Adrenal gland (tissue), 19 donors: ENCODE measurements at places on chromosomes 2 and 18.

GRCh38 chr18:67319109-67319508, 197.4 kb downstream of the DSEL start:
- DNase-seq, result no peak

- no peak for DNase-seq
Measured at GRCh38 chr2:236376566-236377244, 112.5 kb upstream of the ASB18 start.

DNA sequence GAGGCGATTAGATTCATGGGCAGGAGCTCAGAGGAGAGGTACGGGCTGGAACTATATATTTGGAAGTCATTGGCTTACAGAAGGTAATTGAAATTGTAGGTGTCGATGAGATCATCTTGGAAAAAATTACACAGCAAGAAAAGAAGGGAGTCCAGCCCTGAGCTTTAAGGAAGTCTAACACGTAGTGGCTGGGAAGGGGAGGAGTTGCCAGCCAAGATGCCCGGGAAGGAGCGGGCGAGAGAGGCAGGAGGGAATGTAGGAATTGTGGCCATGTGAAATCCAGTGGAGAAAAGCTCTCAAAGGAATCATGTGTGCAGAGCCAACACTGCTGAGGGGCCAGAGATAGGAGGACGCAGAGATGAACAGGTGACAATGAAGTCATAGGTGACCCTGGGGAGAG, 25.6 kb upstream of the SCYGR1 start:
- no peak for DNase-seq

DNA sequence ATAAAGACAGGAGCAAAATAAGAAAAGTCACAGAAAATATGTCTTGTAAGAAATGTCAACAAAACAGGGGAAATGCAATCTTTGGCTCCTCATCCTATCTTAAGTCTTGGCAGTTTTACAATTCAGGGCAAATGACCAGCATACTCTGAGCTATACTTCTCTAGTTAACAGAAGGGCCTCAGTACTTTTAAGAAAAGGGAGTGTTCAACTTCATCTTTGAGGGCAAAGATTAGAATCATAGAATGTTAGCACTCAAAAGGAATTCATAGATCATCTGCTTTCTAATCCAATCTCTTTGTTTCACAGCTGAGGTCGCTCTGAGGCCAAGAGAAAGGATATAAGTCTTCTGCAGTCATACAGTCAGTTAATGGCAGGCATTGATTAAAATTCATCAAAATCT, 174.0 kb upstream of the NT5C1B start:
- DNase-seq, result no peak

GRCh38 chr2:150403457-150403856, 84.0 kb downstream of the RND3 start:
- no peak for DNase-seq

- no peak for DNase-seq
Measured at GRCh38 chr2:75532488-75532887, 28.3 kb downstream of the EVA1A start.

GRCh38 chr2:127439343-127439742, 21.1 kb downstream of the PROC start:
- DNase-seq, result no peak

DNA sequence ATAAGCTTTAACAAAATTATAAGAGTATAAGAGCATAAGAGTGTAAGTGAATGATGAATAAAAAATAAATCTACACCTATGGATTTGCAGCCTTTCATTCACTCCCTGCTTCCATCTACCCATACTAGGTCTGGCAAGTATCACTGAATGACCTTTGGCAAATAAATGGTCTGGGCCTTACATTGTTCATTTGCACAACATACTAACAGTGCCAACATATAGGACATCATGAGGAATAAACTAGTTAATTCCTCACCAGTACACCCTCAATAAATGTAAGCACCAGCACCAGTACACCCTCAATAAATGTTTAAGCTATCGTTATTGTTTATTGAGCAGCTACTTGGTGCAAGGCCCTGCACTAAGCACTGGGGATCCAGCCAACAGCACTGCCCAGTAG, 26.9 kb downstream of the STAT1 start:
- no peak for DNase-seq

GRCh38 chr2:42853549-42854206, 61.3 kb upstream of the HAAO start:
- no peak for DNase-seq

GRCh38 chr2:219002395-219003266, 9.4 kb upstream of the CRYBA2 start:
- DNase-seq, result peak; percentile 91

DNA sequence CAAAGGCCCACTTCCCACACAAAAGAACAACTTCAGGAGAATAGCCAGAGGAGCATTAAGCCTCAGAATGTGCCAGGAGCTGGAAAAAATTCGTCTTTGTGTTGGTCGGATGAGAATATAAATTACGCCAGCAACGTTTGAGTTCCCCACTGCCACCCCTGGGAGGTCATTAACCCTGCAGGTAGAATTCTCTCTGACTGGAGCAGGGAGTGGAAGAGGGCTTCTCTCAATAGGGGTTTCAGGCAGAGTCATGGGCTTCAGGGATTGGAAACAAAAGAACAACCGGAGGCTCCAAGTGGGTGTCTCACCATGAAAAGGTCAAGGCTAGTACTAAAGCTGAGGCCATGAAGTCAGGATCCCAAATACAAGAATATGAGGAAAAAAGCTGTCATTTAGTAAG, 69.0 kb upstream of the DDX18 start:
- DNase-seq, result no peak

DNA sequence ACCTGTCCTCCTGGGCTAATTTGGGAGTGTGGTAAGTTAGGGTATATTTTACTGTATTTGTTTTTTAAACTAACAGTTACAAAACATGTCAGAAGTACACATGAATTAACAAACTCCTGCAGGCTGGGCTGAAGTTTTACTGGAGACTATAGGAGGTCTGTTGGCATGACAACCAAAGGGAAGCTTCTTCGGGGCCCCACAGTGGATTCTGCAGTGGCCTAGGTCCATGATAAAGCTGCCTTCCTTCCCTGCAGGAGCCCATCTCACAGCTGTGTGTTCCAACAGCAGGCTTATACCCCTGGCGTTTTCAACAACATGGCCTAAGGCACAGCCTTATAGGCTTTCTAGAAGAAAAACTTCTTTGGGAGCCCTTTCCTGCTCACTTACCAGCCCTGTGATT, 128.0 kb upstream of the SETBP1 start:
- no peak for DNase-seq

DNA sequence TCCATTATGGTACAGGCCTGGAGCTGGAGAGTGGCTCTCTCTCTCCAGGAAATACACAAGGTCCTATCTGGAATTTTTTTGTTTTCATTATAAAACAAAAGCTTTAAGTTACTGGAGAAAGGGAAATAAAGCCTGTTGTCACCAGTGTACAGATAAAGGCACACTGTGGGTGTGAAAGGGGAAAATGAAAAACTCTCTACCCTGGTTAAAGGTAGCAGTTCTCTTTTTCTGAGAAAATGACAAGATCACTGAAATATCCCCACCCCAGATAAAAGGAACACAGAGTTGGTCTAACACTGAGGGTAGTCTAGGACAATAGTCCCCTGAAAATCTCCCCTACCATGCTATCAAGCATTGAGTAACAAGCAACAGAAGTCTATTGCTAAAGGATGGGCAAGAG, 438.7 kb downstream of the MBD2 start:
- DNase-seq, result no peak

DNA sequence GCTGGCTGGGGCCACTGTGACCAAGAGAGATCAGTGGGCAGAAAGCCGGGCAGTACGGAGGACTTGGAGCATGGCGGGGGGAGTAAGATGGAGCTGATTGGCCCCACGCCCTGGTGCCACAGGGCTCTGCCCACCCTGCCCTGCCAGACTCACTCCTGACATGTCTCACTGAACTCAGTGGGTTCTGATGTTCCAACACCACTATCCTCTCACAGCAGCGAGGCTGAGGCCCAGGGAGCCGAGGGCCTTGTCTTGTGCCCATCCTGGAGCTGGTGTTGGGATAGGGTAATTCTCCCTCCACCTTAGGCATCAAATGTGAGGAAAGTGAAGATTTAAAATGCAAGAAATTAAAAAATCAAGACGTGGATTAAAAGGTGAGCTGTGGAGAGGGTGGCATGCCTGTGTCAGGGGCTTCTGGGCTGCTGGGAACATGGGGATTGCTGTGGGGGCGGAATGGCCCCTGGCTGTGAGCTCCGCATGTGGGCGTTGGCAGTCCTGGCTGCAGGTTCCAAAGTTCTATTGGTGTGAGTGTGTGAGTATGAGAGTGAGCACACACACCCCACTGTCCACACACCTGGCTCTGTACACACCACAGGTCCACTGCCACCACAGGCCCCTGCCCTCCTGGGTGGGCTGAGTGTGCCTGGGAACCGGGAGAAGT, 283.5 kb upstream of the HS6ST1 start:
- DNase-seq, result no peak

- peak; percentile 24 for DNase-seq
Measured at GRCh38 chr2:61853086-61853846, 594 bp downstream of the FAM161A start.

DNA sequence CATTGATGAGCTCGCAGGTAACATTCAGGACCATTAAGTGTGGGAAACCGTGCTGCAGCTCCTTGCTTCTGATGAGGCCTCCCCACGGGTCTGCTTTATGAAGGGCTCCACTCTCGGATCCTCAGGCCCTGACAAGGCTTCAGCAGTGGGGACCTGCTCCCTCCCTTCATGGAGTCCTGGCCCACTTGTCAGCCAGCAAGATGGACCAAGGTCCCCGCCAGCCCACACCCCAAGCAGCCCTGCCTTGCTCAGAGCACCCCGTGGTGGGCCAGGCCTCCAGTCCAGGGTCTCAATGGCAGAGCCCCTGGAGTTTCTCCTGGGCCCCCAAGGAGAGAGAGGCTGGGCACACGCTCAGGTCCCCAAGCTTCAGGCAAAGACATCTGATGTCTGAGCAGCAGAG, 41.5 kb downstream of the CROCC2 start:
- DNase-seq, result no peak

DNA sequence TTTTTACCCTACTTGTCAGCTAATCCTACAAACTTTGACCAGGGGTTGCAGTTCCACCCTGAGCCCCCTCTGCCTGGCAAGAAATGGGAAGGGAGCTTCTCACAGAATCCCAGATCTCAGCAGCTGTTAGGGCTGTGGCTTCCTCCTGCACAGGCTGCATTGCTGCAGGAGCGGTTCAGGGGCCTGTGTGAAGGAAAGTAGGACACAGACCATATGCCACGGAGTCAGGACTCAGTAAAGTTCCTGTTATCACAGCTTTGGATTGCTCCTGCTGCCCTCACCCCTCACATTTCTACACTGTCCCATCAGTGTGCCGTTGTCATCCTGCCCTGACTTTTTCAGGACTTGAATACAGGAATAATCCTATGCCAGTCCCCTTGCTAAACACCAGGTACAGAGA, 62.8 kb upstream of the SP3 start:
- no peak for DNase-seq

DNA sequence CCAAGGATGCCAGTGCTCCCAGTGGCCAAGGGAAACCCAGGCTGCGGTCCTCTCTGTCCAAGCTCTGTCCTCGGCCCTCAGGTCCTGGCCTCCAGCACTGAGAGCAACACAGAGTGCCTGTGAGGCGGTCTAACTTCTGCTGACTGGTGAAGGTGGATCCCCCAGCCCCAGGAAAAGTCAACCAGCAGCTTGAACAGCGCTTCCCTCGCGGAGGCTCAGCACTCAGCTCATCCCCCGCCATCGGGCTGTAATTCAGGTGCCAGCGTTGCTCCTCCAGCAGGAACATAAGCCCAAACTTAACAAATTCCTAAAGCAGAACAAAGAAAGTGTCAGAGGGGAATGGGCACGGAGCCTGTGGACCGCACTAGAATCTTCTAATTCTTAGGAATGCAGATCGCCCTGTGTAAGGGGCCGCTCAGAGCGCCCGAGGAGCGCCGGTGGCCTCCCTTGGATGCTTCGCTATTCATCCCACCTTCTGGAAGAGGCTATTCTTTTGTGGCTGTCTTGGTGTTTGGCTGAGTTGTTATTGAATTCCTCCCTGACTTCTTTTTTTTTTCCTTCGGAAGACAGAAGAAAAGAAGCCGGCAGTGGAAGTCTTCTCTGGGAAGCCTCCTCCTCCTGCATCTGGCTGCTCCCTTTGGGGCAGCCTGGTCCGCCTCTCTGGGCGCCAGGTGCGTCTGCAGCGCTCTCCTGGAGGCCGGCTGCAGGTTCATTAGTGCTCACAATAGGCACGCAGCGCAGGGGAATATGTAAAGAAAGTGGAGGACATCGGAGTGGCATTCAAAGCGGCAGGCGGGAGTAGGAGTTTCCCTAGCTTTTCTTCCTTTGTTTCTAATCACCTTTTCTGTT, 905.6 kb downstream of the TSN start:
- no peak for DNase-seq

DNA sequence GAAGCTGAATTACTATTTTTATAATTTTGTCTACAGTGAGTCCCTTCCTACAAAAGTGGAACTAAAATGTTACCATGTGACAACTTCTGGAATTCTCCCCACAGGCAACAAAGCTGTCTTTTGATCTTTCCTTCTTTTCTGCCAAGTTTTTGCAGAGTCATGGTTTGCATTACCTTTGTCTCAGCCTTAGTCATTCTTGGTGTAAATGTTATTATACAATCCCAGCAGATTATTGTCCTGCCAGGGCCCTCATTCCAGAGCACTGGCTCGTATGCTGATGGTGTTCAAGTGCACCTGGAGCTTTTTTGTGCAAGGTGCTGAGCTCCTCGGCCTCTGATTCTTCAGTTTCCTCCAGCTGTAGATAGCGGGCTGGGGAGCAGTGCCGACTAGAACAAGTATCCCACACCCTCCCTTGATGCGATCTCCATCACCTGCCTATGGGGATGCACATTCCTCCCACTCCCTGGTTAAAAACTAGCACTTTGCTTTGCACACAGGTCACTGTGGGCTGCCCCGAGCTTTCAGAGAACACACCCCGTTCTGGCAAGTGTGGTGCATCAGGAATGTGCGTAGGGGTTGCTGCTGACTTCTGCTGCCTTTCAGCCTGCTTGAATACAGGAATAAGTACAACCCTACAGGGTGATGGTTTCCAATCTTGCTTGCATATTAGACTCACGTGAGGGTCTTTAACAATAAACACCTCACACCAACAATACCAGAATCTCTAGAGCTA, 263.6 kb downstream of the RNF144A start:
- DNase-seq, result no peak

DNA sequence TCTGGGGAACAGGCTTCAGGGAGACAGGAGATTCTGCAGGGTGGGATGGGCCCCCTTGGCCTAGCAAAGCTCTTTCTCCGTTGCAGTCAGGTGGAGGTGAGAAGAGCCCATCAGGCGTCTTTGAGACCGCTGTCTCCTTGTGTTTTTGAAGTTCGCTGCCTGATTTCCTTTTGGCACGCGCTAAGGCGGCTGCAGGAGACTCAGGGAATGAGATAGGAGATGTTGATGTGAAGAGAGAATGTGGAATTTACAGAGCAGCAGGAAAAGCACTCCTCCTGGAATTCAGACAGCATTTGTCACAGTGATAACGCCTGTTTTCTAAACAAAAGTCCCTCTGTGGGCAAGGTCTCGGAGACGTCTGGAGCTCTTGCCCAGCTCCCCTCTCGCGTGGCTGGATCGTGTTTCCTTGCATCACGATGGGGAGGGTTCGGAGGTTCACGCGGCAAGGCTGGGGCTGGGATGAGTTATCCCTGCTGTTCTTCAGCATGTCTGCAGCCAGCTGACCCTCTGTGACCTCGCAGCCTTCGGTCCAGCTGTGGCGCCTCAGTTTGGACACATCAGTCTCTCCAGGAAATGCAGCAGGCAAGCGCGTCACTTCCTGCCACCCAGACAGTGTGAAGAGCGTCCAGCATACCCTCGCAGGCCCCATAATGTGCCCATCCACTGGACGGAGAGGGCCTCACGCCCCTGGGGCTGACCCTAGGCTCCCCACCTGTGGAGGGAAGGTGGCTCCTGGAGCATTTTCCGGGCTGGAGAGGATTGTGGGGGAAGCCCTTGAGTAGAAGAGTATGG, 30.2 kb downstream of the GLI2 start:
- peak; percentile 92 for DNase-seq

GRCh38 chr2:174431902-174432301, 36.4 kb downstream of the SCRN3 start:
- no peak for DNase-seq
